ENCODE measurements at places on chromosomes 13 and 19. TPM values are rescaled to one million over a fixed set of nuclear protein-coding genes. Genes with fewer than 3 reads are reported as not detected.

Gene LRRC8E
- polyA plus RNA-seq, result not detected

Gene PRR36
- 2.7 TPM for polyA plus RNA-seq

Gene UBAC2
- 44.3 TPM for polyA plus RNA-seq

Gene SLAIN1
- 129 TPM for polyA plus RNA-seq

Gene NDFIP2
- polyA plus RNA-seq, result 41.2 TPM

Gene TTC9B
- 111 TPM for polyA plus RNA-seq

Gene CASP14
- polyA plus RNA-seq, result not detected

Gene LHB
- polyA plus RNA-seq, result not detected

Gene TRPC4
- 10.0 TPM for polyA plus RNA-seq

Gene IZUMO4
- polyA plus RNA-seq, result 39.3 TPM

Gene LATS2
- 2.6 TPM for polyA plus RNA-seq

Gene VSTM2B
- polyA plus RNA-seq, result 24.4 TPM

Gene AMH
- 57.5 TPM for polyA plus RNA-seq

Gene ZNF576
- polyA plus RNA-seq, result 11.9 TPM

Gene CEACAM8
- not detected for polyA plus RNA-seq

Gene HCST
- polyA plus RNA-seq, result not detected

Gene KRI1
- polyA plus RNA-seq, result 6.5 TPM

Gene C13orf42
- not detected for polyA plus RNA-seq

Gene JAK3
- 0.04 TPM for polyA plus RNA-seq

Gene RFPL4A
- polyA plus RNA-seq, result not detected

Gene DENND1C
- not detected for polyA plus RNA-seq

Gene SERP2
- polyA plus RNA-seq, result 15.4 TPM

Gene RCBTB1
- 65.3 TPM for polyA plus RNA-seq

Gene NLRP4
- polyA plus RNA-seq, result not detected

Gene GRAMD1A
- polyA plus RNA-seq, result 19.0 TPM

Gene IZUMO1
- polyA plus RNA-seq, result not detected

Gene HRC
- polyA plus RNA-seq, result not detected

Gene SULT2A1
- polyA plus RNA-seq, result not detected

Gene HSD11B1L
- polyA plus RNA-seq, result 223 TPM

Gene FGF22
- polyA plus RNA-seq, result not detected

Gene GPR18
- polyA plus RNA-seq, result not detected

Gene TUBA3C
- not detected for polyA plus RNA-seq

Gene CYP2A7
- polyA plus RNA-seq, result not detected

Gene CELF5
- 130 TPM for polyA plus RNA-seq

Gene WDR88
- polyA plus RNA-seq, result not detected

Gene DMWD
- 28.5 TPM for polyA plus RNA-seq

Gene CLDND2
- not detected for polyA plus RNA-seq

Gene ETV2
- not detected for polyA plus RNA-seq

Gene TSKS
- not detected for polyA plus RNA-seq

Gene ZNF880
- polyA plus RNA-seq, result 41.8 TPM

Gene CD177
- polyA plus RNA-seq, result not detected

Gene CNN1
- polyA plus RNA-seq, result not detected

All from neural cell (in vitro differentiated cells).